ENCODE measurements at places on chromosomes 5 and 9.
A peak's percentile ranks its signal among the peaks of the same experiment; 100 is the strongest.

GRCh38 chr5:11496137-11496719 is 408.0 kb downstream of the CTNND2 start:
- no peaks in the 10 kb centered on the region for H3K4me1 ChIP-seq
- no peaks in the 10 kb centered on the region for H3K36me3 ChIP-seq
- H3K27me3 ChIP-seq: no peaks in the 10 kb centered on the region
- H3K27ac ChIP-seq: no peak overlapping the region

DNA sequence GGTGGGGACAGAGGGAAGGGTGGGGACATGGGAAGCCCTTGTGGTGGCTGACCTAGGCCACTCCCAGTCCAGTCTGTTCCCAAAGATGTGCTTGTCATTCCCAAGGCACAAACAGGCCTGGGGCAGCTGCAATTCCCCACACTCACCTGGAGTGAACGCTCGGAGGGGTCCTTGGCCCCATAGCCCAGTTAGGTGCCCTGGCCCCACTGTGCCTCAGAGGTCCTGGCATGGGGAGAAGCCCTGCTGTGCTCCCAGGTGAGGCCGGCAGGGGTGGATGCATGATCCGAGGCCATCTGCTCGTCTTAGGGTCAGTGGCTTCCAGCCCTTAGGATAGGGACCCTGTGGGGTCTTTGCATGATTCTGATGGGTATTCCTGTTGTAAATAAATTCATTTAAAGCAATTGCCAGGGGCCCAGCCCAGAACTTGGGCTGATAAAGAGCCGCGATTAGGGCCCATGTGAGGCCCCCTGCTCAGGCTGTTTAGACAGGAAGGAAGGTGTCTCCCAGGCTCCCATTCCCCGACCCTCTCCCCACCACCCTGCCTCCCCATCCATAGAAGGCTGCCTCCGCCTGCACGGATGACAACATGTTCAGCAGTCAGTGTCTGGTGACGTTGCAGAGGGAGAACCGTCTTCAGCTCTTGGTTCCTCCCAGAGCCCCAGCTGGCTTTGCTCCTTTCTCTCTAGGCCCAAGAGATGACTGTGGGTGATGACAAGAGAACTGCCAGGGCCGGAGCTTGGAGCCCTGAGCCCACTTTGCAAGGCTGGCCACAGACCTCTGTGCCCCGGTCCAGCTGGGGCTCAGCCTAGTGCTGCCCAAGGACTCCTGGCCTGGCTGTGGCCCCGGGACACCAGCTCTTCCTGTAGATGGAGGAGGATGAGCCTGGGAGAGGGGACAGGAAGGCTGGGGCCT is 28.4 kb upstream of the IRX4 start:
- no peak overlapping the region for H3K27ac ChIP-seq
- H3K27me3 ChIP-seq: no peaks in the 10 kb centered on the region
- no peak overlapping the region for H3K4me3 ChIP-seq
- DNase-seq: no peak
- H3K4me1 ChIP-seq: no peaks in the 10 kb centered on the region

- DNase-seq: no peak
- H3K27ac ChIP-seq: no peak overlapping the region
- H3K4me1 ChIP-seq: no peaks in the 10 kb centered on the region
- no peaks in the 10 kb centered on the region for H3K36me3 ChIP-seq
These were observed 9.3 kb downstream of the CER1 start for GRCh38 chr9:14713187-14713767.

DNA sequence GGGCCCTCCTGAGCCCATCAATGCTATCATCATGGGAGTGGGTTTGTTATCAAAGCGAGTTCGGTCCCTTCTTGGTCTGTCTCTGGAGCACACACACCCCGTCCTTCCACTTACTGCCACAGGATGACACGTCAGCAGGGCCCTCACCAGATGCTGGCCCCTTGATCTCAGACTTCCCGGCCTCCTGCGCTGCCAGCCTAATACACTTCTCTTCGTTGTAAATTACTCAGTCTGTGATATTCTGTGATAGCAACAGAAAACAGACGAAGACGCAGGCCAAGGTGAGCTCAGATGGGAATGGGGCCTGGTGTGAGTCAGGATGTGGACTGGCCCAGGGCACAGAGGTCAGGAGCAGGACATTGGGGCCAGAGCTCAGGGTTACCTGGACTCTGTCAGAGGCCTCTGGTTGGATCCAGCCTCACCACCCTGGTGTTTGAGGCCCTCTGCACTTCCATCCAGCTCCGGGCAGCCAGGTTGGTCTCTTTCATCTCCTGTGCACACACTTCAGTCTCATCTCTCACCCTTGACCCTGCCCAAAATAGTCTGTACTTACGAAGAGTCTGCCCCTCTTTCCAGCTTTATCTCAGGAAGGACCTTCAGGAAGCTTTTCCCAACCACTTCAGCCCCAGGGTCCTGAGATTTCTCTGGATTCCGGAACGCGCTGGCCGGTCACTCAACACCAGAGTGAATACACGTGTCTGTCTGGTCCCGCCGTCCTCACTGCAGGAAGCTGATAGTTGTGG is 26.0 kb upstream of the CNOT6 start:
- no peak overlapping the region for H3K27ac ChIP-seq
- no peaks in the 10 kb centered on the region for H3K4me1 ChIP-seq
- H3K4me3 ChIP-seq: no peak overlapping the region
- no peaks in the 10 kb centered on the region for H3K36me3 ChIP-seq

- no peak overlapping the region for H3K4me3 ChIP-seq
- no peaks in the 10 kb centered on the region for H3K36me3 ChIP-seq
- H3K27ac ChIP-seq: no peak overlapping the region
- H3K27me3 ChIP-seq: no peaks in the 10 kb centered on the region
- no peaks in the 10 kb centered on the region for H3K4me1 ChIP-seq
- no peak for DNase-seq
These were observed 27.7 kb upstream of the CDC23 start for GRCh38 chr5:138240650-138241385.

GRCh38 chr9:98944057-98944733 is 488 bp downstream of the COL15A1 start:
- H3K4me3 ChIP-seq: peak overlapping the region; percentile 72
- H3K36me3 ChIP-seq: no peaks in the 10 kb centered on the region
- no peaks in the 10 kb centered on the region for H3K27me3 ChIP-seq
- H3K27ac ChIP-seq: peak overlapping the region; percentile 29

DNA sequence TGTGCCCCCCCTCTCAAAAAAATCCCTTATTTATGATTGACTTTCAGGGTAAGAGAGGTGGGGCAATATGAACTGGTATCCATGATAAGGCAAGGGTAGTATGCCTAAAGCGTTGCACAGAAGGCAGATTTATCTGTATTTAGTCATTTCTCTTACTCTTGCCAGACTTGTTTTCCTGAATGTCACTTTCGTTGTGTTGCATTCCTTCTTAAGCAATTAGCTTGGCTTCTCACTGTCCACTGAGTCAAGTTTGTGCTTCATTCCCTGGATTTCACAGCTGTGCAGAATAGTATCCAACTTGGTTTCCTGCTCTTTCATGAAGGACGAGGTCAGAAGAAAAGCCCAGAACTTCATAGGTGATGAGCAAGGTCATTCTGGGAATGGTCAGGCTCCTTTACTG is 301.5 kb upstream of the ACTBL2 start:
- DNase-seq: no peak
- no peak overlapping the region for H3K27ac ChIP-seq
- H3K27me3 ChIP-seq: no peaks in the 10 kb centered on the region
- peaks cover 24% of the 10 kb centered on the region for H3K4me1 ChIP-seq
- no peaks in the 10 kb centered on the region for H3K36me3 ChIP-seq

- no peak for DNase-seq
- H3K27ac ChIP-seq: no peak overlapping the region
- H3K4me1 ChIP-seq: no peaks in the 10 kb centered on the region
- no peak overlapping the region for H3K4me3 ChIP-seq
- no peaks in the 10 kb centered on the region for H3K36me3 ChIP-seq
These were observed 13.7 kb upstream of the KIF4B start for GRCh38 chr5:154999865-155000264.

DNA sequence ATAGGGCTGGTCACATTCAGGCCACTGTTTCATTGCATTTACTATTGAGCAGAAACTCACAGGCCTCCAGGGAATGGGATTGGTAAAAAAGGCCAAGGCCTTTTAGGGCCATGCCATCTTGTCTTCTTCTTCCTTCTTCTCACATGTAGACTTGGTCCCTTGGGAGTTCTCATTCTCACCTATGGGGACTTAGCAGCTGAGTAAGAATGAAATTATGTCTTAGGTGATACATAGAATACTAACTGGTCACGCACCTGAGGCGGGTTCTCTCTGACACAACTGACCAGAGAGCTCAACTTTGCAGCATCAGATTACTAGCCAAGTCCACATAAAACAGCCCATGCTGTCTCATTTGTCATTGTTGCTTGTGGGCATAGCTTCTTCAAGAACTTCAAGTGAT is 641.8 kb downstream of the EFNA5 start:
- no peaks in the 10 kb centered on the region for H3K36me3 ChIP-seq
- no peak overlapping the region for H3K27ac ChIP-seq

All from thoracic aorta (tissue), 2 donors.